Upper lobe of right lung (tissue), 1 donor: ENCODE measurements at places on chromosomes 1 and 21. TPM values are rescaled to one million over a fixed set of nuclear protein-coding genes. Genes with fewer than 3 reads are reported as not detected.
A peak's percentile ranks its signal among the peaks of the same experiment; 100 is the strongest.

DNA sequence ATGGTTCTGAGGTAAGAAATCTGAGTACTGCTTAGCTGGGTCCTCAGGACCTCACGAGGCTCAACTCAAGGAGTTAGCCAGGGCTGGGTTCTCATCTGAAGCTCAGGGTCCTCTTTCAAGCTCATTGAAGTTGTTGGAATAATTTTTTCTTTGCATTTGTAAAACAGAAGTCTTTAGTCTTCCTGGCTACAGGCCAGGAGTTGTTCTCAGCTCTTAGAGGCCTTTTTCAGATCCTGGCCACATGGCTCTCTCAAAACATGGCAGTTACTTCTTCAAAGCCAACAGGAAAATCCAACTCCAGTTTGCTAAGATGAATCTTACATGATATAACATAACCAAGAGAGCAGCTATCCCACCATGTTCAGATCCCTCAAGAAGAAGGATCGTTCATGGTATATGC is 92.3 kb upstream of the CHODL start:
- H3K4me3 ChIP-seq = no peak overlapping the region
- H3K4me1 ChIP-seq = no peaks in the 10 kb centered on the region
- no peaks in the 10 kb centered on the region for H3K36me3 ChIP-seq
- H3K27me3 ChIP-seq = no peaks in the 10 kb centered on the region

DNA sequence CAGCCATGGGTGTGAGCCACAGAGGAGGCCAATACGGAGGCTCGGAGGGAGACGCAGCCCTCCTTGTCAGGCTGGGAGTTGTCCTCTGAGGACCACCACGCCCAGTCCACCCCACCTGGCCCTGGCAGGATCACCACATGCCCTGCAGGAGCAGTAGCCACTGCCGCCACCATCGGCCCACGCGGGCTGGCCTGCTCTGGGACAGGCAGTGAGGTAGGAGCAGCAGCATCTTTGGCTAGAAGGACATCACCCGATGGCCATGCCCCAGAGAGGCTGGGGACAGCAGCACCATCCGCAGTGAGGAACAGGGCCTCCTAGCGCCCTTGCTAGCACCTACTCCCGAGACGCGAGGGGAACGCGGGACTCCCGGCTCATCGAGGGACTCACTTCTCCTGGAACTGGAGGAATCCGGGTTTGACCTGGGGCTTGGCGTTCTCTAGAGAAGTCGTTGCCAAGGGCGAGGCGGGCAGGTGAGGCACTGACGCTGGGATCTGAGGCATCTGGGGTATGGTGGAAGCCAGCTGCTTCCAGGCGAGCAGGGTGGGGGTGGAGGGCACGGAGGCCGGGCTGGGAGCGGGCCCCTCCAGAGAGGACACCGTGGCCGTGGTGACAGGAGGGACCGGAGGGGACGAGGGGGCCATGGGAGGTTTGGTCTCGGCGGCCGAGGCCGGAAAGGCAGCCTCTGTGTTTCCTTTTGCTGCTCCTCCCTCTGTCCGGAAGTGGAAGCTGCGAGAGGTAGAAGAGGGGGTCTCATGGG is 148.9 kb downstream of the CASZ1 start:
- H3K36me3 ChIP-seq = peaks cover 23% of the 10 kb centered on the region
- no peak overlapping the region for H3K4me3 ChIP-seq

DNA sequence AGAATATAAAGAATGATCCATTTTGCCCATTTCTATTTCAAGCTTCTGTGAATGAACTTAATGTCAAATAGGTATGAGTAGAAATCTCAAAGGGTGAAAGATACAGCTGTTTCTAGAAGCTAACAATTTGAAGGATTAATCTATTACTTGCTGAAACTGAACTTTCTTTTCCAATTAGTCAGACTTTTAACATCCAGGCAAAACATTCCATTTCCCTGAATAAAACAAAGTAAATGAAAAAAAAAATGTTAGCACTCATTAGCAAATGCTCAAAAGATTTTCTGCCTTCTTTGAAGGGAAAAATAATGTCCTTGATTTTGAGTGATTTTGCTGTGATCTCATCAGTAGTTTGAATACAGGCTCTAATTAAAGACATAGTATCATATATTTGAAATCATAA is 447.6 kb upstream of the PRMT6 start:
- no peaks in the 10 kb centered on the region for H3K27me3 ChIP-seq
- no peak overlapping the region for H3K27ac ChIP-seq
- no peak overlapping the region for H3K4me3 ChIP-seq
- H3K36me3 ChIP-seq = no peaks in the 10 kb centered on the region
- no peaks in the 10 kb centered on the region for H3K4me1 ChIP-seq

GRCh38 chr1:212267460-212267859 is 17.8 kb upstream of the PPP2R5A start:
- H3K4me1 ChIP-seq = no peaks in the 10 kb centered on the region
- no peaks in the 10 kb centered on the region for H3K36me3 ChIP-seq
- no peaks in the 10 kb centered on the region for H3K27me3 ChIP-seq
- H3K27ac ChIP-seq = no peak overlapping the region

DNA sequence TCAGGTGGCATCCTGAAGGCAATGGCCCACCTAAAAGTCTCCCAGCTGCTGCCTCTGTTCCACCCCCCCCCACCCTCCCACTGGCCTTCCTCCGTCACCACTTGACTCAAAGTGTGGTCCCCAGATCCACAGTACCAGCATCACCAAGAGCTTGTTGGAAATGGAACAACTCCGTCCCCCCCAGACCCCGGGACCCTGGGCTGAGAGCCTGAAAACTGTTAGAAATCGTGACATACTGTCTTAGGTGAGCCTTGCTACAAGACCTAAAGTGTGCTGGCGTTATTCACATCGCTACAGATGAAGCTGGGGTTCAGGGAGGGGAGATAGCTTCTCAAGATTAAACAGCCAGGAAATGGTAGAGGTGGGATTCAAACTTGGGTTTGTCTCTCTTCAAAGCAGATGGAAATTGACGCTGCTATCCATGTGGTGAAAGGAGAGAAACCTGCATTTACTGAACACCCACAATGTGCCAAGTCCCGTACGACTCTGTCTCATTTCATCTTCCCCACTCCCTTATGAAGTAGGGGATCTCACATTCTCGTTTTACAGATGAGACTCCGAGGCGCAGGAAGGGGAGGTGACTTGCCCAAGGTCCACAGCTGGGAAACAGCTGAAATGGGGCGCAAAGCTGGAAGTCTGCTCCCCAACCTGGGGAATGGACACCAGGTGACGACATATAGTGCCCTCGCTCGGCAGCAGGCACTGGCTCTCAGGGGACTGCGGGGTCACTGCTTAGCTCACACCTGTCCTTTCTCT is 52.8 kb upstream of the IFFO2 start:
- no peaks in the 10 kb centered on the region for H3K36me3 ChIP-seq
- no peaks in the 10 kb centered on the region for H3K27me3 ChIP-seq
- DNase-seq = no peak
- peaks cover 24% of the 10 kb centered on the region for H3K4me1 ChIP-seq
- no peak overlapping the region for H3K4me3 ChIP-seq
- H3K27ac ChIP-seq = no peak overlapping the region

DNA sequence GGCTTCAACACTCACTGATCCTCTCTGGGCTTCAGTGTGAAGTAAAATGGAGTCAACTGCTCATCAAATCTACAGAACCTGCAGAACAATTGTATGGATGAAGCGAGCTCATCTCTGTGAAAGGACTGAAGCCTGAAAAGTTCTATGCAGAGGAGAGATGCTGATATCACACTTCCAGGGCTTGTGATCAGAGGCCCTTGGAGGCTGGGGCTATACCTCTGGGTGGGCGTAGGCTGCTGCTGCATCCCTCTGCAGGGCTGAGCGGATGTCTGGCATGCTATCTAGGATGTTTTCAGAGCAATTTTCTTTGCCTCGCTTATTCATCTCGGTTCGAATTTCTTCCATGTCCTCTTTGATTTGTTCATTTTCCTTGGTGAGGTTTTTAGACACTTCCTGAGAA is 17.6 kb downstream of the OLFML2B start:
- peaks cover 8% of the 10 kb centered on the region for H3K4me1 ChIP-seq
- H3K27ac ChIP-seq = no peak overlapping the region
- H3K27me3 ChIP-seq = no peaks in the 10 kb centered on the region
- DNase-seq = no peak
- H3K4me3 ChIP-seq = no peak overlapping the region
- H3K36me3 ChIP-seq = no peaks in the 10 kb centered on the region

- no peak overlapping the region for H3K27ac ChIP-seq
- H3K4me1 ChIP-seq = no peaks in the 10 kb centered on the region
- H3K36me3 ChIP-seq = no peaks in the 10 kb centered on the region
- no peak for DNase-seq
- H3K4me3 ChIP-seq = no peak overlapping the region
Observed at GRCh38 chr1:221366495-221367110, 375.3 kb downstream of the DUSP10 start.

DNA sequence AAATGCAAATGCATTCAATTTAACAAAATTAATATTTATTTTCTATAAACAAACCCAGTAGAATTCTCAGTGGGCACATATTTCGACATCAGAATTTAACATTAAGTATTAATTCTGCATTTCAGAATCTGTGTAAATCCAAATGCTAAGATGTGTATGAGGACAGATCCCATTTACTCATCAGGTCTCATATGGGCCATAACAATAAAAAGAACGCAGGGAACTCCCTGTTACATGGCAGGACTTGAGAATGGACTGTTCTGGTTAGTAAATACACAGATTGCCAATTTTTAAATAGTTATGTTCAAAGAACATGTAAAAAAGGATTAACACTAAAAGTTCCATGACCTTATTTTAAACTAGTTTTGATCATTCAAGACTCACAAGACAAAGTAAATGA is 104.0 kb downstream of the SLC30A10 start:
- DNase-seq = no peak
- H3K36me3 ChIP-seq = no peaks in the 10 kb centered on the region

DNA sequence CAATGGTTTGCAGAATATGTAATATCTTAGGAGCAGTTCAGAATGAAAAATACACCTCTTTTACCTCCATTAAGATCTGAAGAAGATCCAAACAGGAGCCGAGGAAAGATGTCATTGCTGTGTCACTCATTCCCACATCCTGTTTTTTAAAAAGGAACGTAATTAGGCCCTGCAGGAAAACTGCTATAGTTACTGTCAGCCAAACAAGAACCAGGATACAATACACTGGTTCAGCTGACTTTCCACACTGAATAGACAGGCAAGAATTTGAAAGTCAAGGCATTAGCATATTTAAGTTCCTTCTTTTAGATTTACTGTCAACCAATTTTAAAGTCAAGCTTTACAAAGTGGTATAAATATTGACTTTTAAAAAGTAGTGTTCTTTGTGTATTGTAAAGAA is 63.8 kb downstream of the IARS2 start:
- no peaks in the 10 kb centered on the region for H3K4me1 ChIP-seq
- no peak overlapping the region for H3K4me3 ChIP-seq
- H3K27me3 ChIP-seq = no peaks in the 10 kb centered on the region
- DNase-seq = no peak
- no peak overlapping the region for H3K27ac ChIP-seq

GRCh38 chr1:60149251-60149650 is 75.7 kb upstream of the C1orf87 start:
- H3K4me3 ChIP-seq = no peak overlapping the region
- H3K36me3 ChIP-seq = no peaks in the 10 kb centered on the region
- no peak overlapping the region for H3K27ac ChIP-seq
- no peaks in the 10 kb centered on the region for H3K4me1 ChIP-seq
- H3K27me3 ChIP-seq = no peaks in the 10 kb centered on the region

GRCh38 chr1:5839161-5839880 is 152.9 kb downstream of the NPHP4 start:
- no peaks in the 10 kb centered on the region for H3K36me3 ChIP-seq
- DNase-seq = no peak
- no peaks in the 10 kb centered on the region for H3K4me1 ChIP-seq
- H3K4me3 ChIP-seq = no peak overlapping the region
- no peak overlapping the region for H3K27ac ChIP-seq
- H3K27me3 ChIP-seq = peaks cover 9% of the 10 kb centered on the region

DNA sequence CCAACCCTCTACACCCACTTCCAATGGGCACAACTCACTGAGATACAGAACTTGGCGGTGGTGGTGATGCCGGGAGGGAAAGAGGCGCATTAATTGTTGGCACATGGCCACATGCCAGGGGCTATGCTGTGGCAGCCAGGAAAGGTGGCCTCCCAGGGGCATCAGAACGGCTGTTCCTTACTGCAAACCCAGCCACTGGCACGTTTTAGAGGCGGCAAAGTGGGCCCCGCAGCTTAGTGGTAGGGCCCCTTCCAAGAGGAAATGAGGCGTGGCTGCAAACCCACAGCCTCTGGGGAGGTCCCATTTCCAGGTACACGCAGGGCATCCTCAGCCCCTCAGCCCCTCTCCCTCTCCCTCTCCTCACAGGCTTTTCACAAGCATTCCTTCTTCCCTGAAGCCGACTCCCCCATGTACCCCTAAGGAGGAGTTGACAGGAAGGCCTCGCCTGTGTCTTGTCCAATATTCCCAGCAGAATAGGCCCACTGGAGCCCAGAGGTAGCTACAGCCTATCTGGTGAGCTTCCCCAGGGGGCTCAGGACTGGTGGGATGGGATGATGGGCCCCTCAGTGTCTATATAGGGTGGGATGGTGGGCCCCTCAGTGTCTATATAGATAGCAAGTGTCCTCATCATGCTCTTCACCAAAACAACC is 166.2 kb downstream of the CLIC6 start:
- H3K4me1 ChIP-seq = peaks cover 37% of the 10 kb centered on the region
- no peaks in the 10 kb centered on the region for H3K27me3 ChIP-seq
- no peak overlapping the region for H3K4me3 ChIP-seq
- H3K36me3 ChIP-seq = peaks cover 34% of the 10 kb centered on the region

GRCh38 chr1:112272101-112272772 is 123.8 kb upstream of the CTTNBP2NL start:
- H3K4me1 ChIP-seq = no peaks in the 10 kb centered on the region
- no peak overlapping the region for H3K27ac ChIP-seq
- no peak for DNase-seq
- no peaks in the 10 kb centered on the region for H3K27me3 ChIP-seq
- no peaks in the 10 kb centered on the region for H3K36me3 ChIP-seq

DNA sequence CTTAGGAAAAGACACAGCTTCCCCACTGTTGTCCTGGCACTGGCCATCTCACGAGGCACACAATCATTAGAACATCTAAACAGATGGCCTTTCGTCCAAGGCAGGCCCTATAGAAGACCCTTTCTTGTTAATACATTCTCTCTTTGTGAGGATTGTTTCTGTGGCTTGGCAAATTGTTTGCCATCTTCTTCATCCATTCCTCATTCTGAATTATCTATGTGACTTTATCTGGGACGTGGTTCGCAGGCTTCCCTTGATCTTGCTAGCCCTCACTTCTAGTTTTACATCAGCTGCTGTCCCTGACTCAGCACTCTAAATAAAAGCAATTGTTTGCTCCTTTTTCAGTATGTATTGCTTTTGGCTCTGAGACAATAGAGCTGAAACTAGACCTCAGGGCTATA is 101.1 kb upstream of the ZC3H11B start:
- no peak for DNase-seq
- no peak overlapping the region for H3K27ac ChIP-seq

- no peaks in the 10 kb centered on the region for H3K27me3 ChIP-seq
- H3K4me3 ChIP-seq = peak overlapping the region; percentile 95
- peaks cover 26% of the 10 kb centered on the region for H3K4me1 ChIP-seq
- DNase-seq = peak; percentile 82
Observed at GRCh38 chr21:46457801-46458314, 833 bp upstream of the DIP2A start.

Gene FASLG
- total RNA-seq = 1.3 TPM

Gene CALML6
- 0.90 TPM for total RNA-seq

Gene SH2D1B
- total RNA-seq = 1.9 TPM

Gene TRPM2
- total RNA-seq = 10.0 TPM

Gene VANGL2
- total RNA-seq = 6.3 TPM

Gene CLCA1
- total RNA-seq = not detected
